ENCODE measurements at places on chromosomes 12 and 14.

DNA sequence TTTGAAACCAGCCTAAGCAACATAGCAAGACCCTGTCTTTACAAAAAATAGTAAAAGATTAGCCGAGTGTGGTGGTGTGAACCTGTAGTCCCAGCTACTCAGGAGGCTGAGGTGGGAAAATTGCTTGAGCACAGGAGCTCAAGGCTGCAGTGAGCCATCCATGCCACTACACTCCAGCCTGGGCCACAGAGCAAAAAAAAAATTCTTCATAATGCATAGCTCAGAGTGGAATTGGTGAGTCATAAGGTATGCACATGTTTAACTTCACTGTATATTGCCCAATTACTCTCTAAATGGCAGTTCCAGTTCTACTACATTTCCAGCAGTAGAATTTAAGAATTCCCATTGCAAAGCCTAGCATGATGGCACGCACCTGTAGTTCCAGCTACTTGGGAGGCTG, 26.8 kb upstream of the CLIP1 start:
- no peak for DNase-seq

DNA sequence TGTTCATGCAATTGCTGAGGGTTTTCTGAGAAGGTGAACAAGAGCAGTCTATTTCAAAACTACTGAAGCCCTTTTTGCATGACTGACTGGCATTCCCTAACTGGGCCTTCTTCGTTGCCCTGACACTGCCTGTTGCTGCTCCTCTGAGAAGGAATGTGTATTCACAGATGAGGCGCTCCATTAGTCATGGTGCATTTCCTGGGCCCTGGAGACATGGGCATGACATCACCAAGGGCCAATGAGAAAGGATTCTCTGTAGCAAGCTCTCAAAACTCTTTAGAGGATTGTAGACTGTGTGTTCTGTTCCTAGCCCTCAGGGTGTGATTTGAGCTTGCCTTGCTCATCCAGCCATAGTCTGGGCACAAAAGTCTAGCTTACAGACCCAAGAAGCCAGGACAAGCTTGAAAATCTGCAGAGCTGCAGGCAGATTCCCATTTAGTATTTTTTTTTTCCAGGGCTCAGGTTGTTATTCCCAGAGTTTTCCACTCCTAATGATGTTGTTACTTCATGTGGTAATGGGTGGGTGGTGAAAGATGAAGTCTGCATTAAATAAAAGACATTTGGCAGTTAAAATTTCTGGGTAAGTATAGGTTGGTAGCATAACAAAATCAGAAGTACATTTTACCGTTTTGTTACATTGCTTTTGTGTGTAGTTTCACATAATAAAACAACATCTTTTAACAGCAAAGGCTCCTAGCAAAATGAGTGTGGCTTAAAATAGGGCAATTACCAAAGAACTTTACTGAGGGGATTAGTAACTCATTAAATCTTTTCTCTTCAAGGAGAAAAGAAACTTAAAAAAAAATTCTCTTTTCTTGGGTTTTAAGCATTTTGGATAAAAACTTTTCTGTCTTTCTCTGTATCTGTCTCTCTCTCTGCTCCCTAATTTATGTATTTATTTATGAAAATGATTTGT, 318.4 kb downstream of the RAD51B start:
- DNase-seq: peak; percentile 80

DNA sequence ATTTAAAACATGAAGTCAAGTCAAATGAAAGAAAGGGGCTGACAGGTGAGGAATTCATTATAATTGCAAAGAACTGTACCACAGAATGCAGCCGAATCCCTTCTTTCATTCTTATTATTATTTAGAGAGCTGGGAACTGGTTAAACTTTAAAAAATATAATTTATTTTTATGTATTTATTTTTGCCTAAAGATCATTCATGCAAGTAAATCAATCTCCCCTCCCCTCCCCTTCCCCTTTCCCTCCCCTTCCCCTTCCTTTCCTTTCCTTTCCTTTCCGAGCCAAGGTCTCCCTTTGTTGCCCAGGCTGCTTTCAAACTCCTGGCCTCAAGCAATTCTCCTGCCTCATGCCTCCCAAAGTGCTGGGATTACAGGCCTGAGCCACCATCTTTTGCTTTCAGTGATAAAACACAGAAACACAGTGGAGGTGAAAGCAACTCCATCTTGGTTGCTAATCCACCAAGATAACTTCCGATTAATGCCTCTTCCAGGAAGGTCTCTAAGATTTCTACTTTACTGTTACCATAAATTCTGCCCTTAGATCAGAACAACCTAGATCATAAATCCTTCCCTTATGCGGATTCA, 6.0 kb upstream of the UBC start:
- DNase-seq: no peak

DNA sequence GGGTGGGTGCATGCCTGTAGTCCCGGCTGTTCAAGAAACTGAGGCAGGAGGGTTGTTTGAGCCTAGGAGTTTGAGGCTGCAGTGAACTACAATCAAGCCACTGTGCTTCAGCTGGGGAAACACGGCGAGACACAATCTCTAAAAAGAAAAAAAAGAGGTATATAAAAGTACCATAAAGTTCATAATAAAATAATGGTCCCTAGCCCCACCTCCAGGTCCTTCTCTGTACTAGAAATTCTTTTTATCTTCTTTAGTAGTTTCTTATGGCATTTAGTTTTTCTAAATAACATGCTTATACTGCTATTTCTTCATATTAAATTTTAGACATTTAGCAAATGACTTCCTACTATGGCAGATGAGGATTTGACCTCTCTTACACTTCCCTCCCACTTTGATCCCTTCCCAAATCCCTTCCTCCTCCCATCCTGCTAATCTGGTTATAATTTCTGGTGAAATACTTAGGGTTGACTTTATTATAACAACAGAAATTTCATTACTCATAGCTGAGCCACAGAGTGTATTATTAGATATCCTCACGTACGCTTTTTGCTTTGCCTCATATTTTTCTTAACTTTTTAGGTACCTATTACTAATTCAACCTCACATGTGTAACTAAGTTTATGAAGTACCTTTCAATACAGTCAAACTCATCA, 94.7 kb downstream of the SLC41A2 start:
- DNase-seq: no peak

GRCh38 chr12:110431957-110432587, 18.1 kb downstream of the ARPC3 start:
- no peak for DNase-seq

DNA sequence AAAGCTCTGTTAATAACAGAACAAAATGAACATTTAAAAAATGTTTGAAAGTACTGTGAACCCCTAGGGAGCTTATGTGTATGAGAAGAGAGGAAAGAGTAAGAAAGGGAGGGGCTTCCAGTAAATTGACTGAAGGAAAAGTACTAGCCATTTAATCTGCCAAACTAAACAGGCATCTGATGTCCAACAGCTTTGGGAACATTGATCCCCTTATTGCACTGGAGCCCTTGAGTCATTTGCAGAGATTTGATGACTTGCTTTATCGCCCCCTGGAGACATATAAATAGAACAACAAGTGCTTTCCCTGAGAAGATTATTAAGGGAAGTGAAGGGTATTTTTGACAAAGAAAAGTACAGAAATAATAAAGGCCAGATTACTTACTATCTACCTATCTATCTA, 319.3 kb upstream of the NOVA1 start:
- no peak for DNase-seq

GRCh38 chr12:100413001-100413400, 56.1 kb downstream of the SLC17A8 start:
- no peak for DNase-seq

DNA sequence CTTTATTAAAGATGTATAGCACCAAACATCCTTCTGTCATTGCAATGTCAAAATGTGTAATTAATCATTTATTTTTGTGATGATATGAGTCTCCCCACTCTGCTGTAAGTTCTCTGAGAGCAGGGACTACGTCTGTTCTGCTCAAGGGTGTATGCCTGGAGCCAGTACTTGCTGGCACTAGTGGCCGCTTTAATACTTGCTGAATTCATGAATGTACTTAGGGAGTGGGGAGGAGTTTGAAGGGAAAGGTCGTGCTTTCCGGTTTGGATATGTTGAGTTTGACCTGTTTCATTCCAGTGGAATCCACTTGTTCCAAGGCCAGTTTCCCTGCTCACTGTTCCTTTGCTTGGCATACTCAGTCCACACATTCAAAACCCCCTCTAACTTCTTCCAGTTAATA, 1.9 kb upstream of the DCAF5 start:
- DNase-seq: no peak

Measured in T1000 (cell line).